RWPE2 (cell line): ENCODE measurements at places on chromosomes 2 and 18.

- H3K36me3 ChIP-seq, result no peaks in the 10 kb centered on the region
- H3K27me3 ChIP-seq, result no peaks in the 10 kb centered on the region
- no peak overlapping the region for H3K27ac ChIP-seq
- no peaks in the 10 kb centered on the region for H3K4me1 ChIP-seq
- no peak for DNase-seq
Measured at GRCh38 chr2:115848192-115848591, 1405.8 kb downstream of the DPP10 start.

DNA sequence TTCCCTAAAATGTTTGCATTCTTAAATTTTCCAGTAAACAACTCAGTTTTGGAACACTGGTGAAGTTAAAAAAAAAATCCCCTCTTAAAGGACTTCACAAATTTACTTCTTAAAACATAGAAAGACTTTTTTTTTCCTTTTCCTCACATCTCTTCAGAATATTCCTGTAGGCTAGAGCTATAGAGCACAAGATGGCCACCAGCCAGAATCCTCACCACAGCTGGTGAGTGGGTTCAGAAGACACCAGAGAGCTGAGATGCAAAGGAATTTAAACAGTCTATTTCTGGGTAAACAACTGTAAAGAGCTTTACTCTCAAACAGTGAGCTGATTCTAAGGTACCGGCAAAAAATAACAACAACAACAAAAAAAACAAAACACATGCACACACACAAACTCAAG lies 252.8 kb downstream of the LRP1B start:
- no peak overlapping the region for H3K4me3 ChIP-seq
- H3K4me1 ChIP-seq, result no peaks in the 10 kb centered on the region
- DNase-seq, result no peak
- no peak overlapping the region for H3K27ac ChIP-seq
- H3K36me3 ChIP-seq, result no peaks in the 10 kb centered on the region

GRCh38 chr2:9663008-9663879 lies 32.4 kb upstream of the YWHAQ start:
- H3K27ac ChIP-seq, result no peak overlapping the region
- DNase-seq, result no peak
- peaks cover 8% of the 10 kb centered on the region for H3K4me1 ChIP-seq

DNA sequence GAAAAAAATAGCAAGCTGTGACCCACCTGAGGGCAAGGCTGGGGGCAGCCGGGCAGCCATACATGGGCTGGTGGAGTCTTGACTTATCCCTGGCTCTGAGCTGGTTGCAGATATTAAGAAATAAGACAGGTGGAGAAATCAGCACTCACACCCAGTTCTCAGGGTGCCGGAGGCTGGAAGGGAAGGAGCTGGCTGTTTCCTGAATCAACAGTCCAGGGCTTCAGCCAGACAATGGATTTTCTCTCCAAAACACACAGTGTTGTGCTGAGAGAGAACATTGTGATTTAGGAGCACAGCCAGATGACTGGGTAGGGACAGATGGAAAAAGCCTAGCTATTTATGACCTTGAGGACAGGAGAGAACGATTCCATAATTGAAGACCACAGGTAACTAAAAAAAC lies 208.8 kb downstream of the LDLRAD4 start:
- no peaks in the 10 kb centered on the region for H3K36me3 ChIP-seq
- no peaks in the 10 kb centered on the region for H3K4me1 ChIP-seq
- H3K4me3 ChIP-seq, result no peak overlapping the region
- DNase-seq, result no peak

GRCh38 chr18:51168960-51169662 lies 28.4 kb downstream of the MEX3C start:
- no peak overlapping the region for H3K4me3 ChIP-seq
- H3K36me3 ChIP-seq, result no peaks in the 10 kb centered on the region; the same call in none of the 2 replicates
- no peak for DNase-seq
- no peaks in the 10 kb centered on the region for H3K4me1 ChIP-seq
- no peak overlapping the region for H3K27ac ChIP-seq
- no peaks in the 10 kb centered on the region for H3K27me3 ChIP-seq

- peaks cover 3% of the 10 kb centered on the region for H3K4me1 ChIP-seq
- no peaks in the 10 kb centered on the region for H3K36me3 ChIP-seq
- H3K4me3 ChIP-seq, result no peak overlapping the region
Measured at GRCh38 chr18:23384778-23385736, 68.0 kb upstream of the RIOK3 start.

GRCh38 chr2:216033403-216033802 lies 20.1 kb upstream of the MREG start:
- DNase-seq, result no peak
- no peaks in the 10 kb centered on the region for H3K27me3 ChIP-seq
- H3K4me1 ChIP-seq, result peaks cover 7% of the 10 kb centered on the region
- H3K4me3 ChIP-seq, result no peak overlapping the region
- no peak overlapping the region for H3K27ac ChIP-seq
- peaks cover 3% of the 10 kb centered on the region; the same call in 1 of the 2 replicates for H3K36me3 ChIP-seq

GRCh38 chr18:45361125-45361851 lies 254.0 kb upstream of the SLC14A2 start:
- no peak overlapping the region for H3K27ac ChIP-seq
- no peaks in the 10 kb centered on the region for H3K36me3 ChIP-seq
- H3K4me1 ChIP-seq, result no peaks in the 10 kb centered on the region
- no peak for DNase-seq
- no peaks in the 10 kb centered on the region for H3K27me3 ChIP-seq

GRCh38 chr2:99679518-99679917 lies 189.7 kb upstream of the REV1 start:
- H3K4me1 ChIP-seq, result no peaks in the 10 kb centered on the region
- H3K36me3 ChIP-seq, result no peaks in the 10 kb centered on the region
- H3K27ac ChIP-seq, result no peak overlapping the region
- no peak for DNase-seq
- H3K4me3 ChIP-seq, result no peak overlapping the region
- no peaks in the 10 kb centered on the region for H3K27me3 ChIP-seq

- no peaks in the 10 kb centered on the region for H3K36me3 ChIP-seq
- no peak overlapping the region for H3K27ac ChIP-seq
- no peak overlapping the region for H3K4me3 ChIP-seq
- no peak for DNase-seq
Measured at GRCh38 chr2:130736487-130736886, 7.6 kb downstream of the GPR148 start.

DNA sequence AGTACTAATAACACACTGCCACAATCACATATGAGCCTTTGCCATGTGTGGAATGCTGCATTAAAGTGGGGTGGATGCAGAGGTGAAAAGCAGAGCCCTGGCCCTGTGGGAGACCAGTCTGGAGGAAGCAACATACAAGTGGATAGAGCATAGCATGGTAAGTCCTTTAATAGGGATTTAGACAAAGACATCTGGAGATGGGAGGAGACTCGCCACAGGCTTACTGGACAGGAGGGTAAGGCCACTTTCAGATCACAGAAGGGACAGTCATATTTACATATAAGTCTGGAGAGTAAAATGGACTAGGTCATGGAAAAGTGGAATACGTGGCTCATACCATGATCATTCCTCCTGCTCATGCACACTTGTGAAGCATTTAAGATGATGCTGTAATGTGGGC lies 84.3 kb downstream of the PPP1R1C start:
- H3K4me1 ChIP-seq, result peaks cover 29% of the 10 kb centered on the region
- H3K27ac ChIP-seq, result no peak overlapping the region
- DNase-seq, result no peak
- H3K4me3 ChIP-seq, result no peak overlapping the region
- H3K27me3 ChIP-seq, result no peaks in the 10 kb centered on the region

- H3K27me3 ChIP-seq, result no peaks in the 10 kb centered on the region
- peaks cover 14% of the 10 kb centered on the region for H3K4me1 ChIP-seq
- no peak for DNase-seq
- H3K36me3 ChIP-seq, result no peaks in the 10 kb centered on the region
- H3K4me3 ChIP-seq, result no peak overlapping the region
Measured at GRCh38 chr2:220144411-220144810, 517.0 kb downstream of the SLC4A3 start.

DNA sequence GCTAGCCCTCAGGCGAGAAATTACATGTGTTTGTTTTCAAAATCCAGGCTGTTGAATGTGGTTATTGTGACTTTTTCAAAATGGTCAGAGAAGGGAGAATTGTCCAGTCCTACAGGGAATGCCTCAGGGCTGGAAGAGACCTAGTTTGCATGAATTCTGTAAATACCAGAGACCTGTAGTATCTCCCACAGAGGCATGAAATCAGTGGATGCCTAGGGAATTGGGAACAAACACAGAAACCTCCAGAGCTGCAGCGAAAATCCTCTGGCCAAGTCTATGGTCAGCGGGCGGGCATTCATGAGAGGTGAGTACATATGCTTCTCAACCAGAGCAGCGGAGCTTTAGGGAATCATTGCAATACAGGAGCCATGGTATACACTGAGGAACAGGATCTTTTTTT lies 1596.5 kb upstream of the NXPH2 start:
- DNase-seq, result no peak
- no peak overlapping the region for H3K4me3 ChIP-seq
- no peaks in the 10 kb centered on the region for H3K4me1 ChIP-seq
- H3K36me3 ChIP-seq, result no peaks in the 10 kb centered on the region
- H3K27me3 ChIP-seq, result peaks cover 6% of the 10 kb centered on the region
- no peak overlapping the region for H3K27ac ChIP-seq

DNA sequence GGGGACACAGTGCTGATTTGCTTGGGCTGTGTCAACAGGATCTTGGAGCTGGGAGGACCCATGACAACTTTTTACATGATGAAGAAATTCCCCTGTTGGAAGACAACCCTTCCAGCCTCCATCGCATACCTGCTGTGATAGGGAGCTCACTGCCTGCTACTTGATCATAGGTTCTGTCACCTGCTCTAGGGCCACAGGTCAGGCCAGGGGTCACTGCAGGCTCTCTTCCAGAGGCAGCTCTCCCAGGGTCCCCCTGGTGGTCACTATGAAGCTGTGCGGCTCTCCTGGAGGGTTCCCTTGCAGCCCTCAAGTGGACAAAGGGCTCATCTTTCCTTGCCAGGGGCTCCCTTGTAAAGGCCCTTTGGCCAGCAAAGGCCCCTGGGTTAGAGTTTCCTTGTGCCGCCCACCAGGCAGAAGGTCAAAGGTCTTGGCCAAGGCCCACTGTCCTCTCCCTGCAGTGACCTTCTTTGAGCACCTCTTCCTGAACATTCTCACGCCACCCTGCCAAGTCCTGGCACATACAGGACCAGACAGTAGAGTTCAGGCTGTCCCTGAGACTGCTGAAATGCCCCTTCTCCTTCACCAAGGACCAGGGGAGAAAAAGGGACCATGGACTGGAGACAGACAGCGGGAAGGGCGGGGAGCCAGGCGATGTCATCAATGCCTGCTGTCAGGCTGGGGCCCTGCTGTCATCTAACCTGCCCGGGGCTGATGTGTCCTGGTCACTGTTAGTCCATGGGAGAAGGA lies 345.1 kb downstream of the DYSF start:
- no peak overlapping the region for H3K4me3 ChIP-seq
- H3K27ac ChIP-seq, result no peak overlapping the region
- no peak for DNase-seq

DNA sequence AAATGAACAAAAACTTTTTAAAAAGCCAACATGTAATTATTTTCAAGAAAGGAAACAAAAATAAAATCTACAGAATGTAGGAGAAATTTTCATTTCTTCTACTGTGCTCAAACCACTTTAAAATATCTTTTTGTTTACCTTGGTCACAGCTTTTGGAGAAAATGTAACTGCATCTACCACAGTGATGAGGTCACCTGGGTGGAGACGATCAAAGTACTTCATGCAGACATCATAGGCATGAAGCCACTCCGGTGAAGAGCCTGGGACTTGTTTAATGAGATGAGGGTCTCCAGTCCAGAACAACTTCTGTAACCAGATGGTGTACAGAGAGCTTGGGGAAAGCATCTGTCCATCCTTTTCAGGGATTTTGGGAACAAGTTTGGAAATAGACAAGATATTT lies 285.8 kb downstream of the NBAS start:
- peaks cover 14% of the 10 kb centered on the region for H3K36me3 ChIP-seq
- no peak overlapping the region for H3K4me3 ChIP-seq
- no peaks in the 10 kb centered on the region for H3K27me3 ChIP-seq
- no peak overlapping the region for H3K27ac ChIP-seq
- no peak for DNase-seq
- no peaks in the 10 kb centered on the region for H3K4me1 ChIP-seq

DNA sequence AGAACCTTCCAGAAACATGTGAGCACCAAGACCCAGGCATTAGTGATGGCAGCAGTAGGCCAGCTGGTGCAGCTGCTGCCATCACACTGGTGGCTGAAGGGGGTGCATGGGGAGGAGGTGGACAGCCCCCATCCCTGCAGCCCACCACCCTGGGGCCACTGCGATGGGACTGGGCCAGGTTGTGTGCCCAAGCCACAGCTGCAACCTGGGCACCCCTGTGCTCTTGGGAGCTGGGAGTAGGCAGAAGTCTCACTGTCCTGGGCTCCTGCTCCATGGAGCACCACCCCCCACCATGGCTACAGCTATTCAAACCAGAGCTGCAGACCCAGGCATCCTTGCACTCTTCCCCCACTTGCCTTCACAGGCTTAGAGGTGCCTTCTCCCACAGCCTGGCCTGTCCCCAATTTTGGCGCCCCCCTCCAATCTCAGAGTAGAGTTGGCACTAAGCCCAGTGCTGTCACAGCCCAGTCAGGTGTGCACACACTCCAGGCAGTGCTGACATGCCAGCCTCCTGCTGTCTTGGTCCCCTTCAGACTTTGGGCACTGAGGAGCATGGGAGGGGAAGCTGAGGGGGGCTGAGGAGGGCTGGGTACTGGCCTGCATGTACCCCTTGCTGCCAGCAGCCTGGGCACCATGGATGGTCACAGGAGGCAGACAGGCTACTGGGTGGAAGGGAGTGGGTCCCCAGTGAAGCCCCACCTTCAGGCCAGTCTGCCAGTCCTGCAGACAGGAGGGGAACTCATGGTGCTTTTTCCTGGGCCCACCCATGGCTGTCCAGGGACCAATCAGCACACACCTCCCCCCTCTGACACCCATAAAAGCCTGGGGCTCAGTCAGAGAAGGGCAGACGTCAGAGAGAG lies 67.1 kb downstream of the CYP26B1 start:
- H3K4me1 ChIP-seq, result no peaks in the 10 kb centered on the region
- H3K4me3 ChIP-seq, result no peak overlapping the region
- DNase-seq, result no peak
- no peaks in the 10 kb centered on the region for H3K27me3 ChIP-seq

- peaks cover 7% of the 10 kb centered on the region for H3K4me1 ChIP-seq
- DNase-seq, result no peak
- no peak overlapping the region for H3K4me3 ChIP-seq
- H3K27me3 ChIP-seq, result no peaks in the 10 kb centered on the region
- H3K27ac ChIP-seq, result no peak overlapping the region
- peaks cover 16% of the 10 kb centered on the region; the same call in 1 of the 2 replicates for H3K36me3 ChIP-seq
Measured at GRCh38 chr2:97910403-97911205, 85.1 kb downstream of the TMEM131 start.

- no peaks in the 10 kb centered on the region for H3K27me3 ChIP-seq
- H3K4me3 ChIP-seq, result no peak overlapping the region
- no peak overlapping the region for H3K27ac ChIP-seq
Measured at GRCh38 chr2:218877331-218877730, 3.3 kb upstream of the WNT10A start.

GRCh38 chr2:3493615-3494007 lies 25.7 kb downstream of the ADI1 start:
- no peak overlapping the region for H3K27ac ChIP-seq
- no peaks in the 10 kb centered on the region for H3K27me3 ChIP-seq
- no peak overlapping the region for H3K4me3 ChIP-seq
- no peaks in the 10 kb centered on the region for H3K4me1 ChIP-seq

- H3K4me1 ChIP-seq, result no peaks in the 10 kb centered on the region
- no peak overlapping the region for H3K27ac ChIP-seq
- no peak for DNase-seq
- H3K4me3 ChIP-seq, result no peak overlapping the region
- H3K36me3 ChIP-seq, result no peaks in the 10 kb centered on the region
- no peaks in the 10 kb centered on the region for H3K27me3 ChIP-seq
Measured at GRCh38 chr2:120684289-120685065, 51.2 kb upstream of the GLI2 start.

- H3K27ac ChIP-seq, result no peak overlapping the region
- no peaks in the 10 kb centered on the region for H3K27me3 ChIP-seq
- no peak overlapping the region for H3K4me3 ChIP-seq
- no peaks in the 10 kb centered on the region for H3K36me3 ChIP-seq
Measured at GRCh38 chr2:203908066-203908796, 28.3 kb upstream of the ICOS start.
